PC-3 (cell line): ENCODE measurements at places on chromosomes 5 and 9. TPM values are rescaled to one million over a fixed set of nuclear protein-coding genes. Genes with fewer than 3 reads are reported as not detected.
A peak's percentile ranks its signal among the peaks of the same experiment; 100 is the strongest.

GRCh38 chr5:57431759-57432158 is 50.9 kb downstream of the ACTBL2 start:
- no peaks in the 10 kb centered on the region for H3K36me3 ChIP-seq
- H3K27ac ChIP-seq = peak overlapping the region; percentile 62
- no peaks in the 10 kb centered on the region for H3K27me3 ChIP-seq
- peak; percentile 49 for DNase-seq
- H3K4me1 ChIP-seq = peaks cover 44% of the 10 kb centered on the region
- H3K4me3 ChIP-seq = no peak overlapping the region

- no peaks in the 10 kb centered on the region for H3K36me3 ChIP-seq
- no peak overlapping the region for H3K27ac ChIP-seq
- no peak overlapping the region for H3K4me3 ChIP-seq
- peaks cover 15% of the 10 kb centered on the region for H3K4me1 ChIP-seq
- H3K27me3 ChIP-seq = no peaks in the 10 kb centered on the region
Observed at GRCh38 chr5:59615272-59615671, 278.3 kb downstream of the PDE4D start.

The CCNI2 gene
- not detected in 2 replicates for total RNA-seq

The SPAAR gene
- 0.35 TPM in 1 of 2 replicates, not detected in the other for total RNA-seq

- H3K4me3 ChIP-seq = no peak overlapping the region
- H3K4me1 ChIP-seq = no peaks in the 10 kb centered on the region
- H3K27me3 ChIP-seq = peaks cover 51% of the 10 kb centered on the region
- no peak for DNase-seq
- no peak overlapping the region for H3K27ac ChIP-seq
- no peaks in the 10 kb centered on the region for H3K36me3 ChIP-seq
Observed at GRCh38 chr5:178383919-178384815, 151.6 kb upstream of the PHYKPL start.

GRCh38 chr9:72995131-72996024 is 42.5 kb upstream of the ALDH1A1 start:
- no peaks in the 10 kb centered on the region for H3K36me3 ChIP-seq
- DNase-seq = no peak
- H3K4me3 ChIP-seq = no peak overlapping the region
- H3K4me1 ChIP-seq = no peaks in the 10 kb centered on the region
- H3K27me3 ChIP-seq = peaks cover 25% of the 10 kb centered on the region
- no peak overlapping the region for H3K27ac ChIP-seq

GRCh38 chr5:74257645-74258313 is 382.7 kb downstream of the ENC1 start:
- peak; percentile 37 for DNase-seq
- no peaks in the 10 kb centered on the region for H3K27me3 ChIP-seq
- no peak overlapping the region for H3K4me3 ChIP-seq
- H3K36me3 ChIP-seq = no peaks in the 10 kb centered on the region

The CTSV gene
- total RNA-seq = 11.4 and 12.2 TPM in 2 replicates
